Activated effector memory CD4-positive, alpha-beta T cell treated with anti-CD3 and anti-CD28 coated beads, Interleukin-2, amount 50 U/mL, for 16 hours (primary cell): ENCODE measurements at places on chromosomes 7 and 10.
A peak's percentile ranks its signal among the peaks of the same experiment; 100 is the strongest.

GRCh38 chr10:96714031-96714590 is 6.2 kb downstream of the PIK3AP1 start:
- DNase-seq = no peak

GRCh38 chr7:36639826-36640225 is 84.5 kb downstream of the AOAH start:
- DNase-seq = peak; percentile 66

GRCh38 chr7:88357294-88357693 is 50.6 kb upstream of the STEAP4 start:
- no peak for DNase-seq

GRCh38 chr10:37478381-37478780 is 353.0 kb downstream of the ANKRD30A start:
- no peak for DNase-seq

DNA sequence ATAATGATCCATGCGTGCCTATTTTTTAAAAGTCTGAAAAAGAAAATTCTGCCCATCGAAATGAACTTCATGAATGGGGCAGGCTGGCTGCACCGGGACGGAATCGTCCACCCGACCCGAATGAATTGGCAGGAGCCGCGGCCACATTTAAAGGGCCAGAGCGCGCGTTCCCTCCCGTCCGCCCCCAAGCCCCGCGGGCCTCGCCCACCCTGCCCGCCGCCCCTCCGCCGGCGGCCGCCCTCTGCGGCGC is 319 bp upstream of the GATA3 start:
- DNase-seq = no peak

- DNase-seq = no peak
Observed at GRCh38 chr10:45064998-45065397, 64.3 kb downstream of the ZNF22 start.

DNA sequence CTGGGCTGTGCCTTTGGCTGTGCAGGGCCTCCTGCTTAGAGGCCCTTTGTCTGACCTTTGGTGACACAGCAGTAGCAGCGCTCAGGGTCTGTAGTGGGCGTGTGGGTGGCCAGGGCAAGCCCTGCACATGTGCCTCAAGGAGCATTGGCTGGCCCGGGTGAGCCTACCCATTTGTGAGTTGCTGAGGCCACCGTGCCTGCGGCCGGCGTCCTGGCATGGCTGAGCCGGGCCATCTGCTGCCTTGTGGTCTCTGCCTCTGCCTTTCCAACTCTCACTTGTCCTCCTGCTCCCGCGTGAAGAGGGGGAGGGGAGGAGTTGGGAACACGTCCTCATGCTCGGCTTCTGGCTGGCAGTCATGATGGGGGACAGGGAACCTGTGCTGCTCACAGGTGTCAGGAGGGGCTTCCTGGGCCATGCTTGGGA is 9.2 kb upstream of the ORAI2 start:
- no peak for DNase-seq

DNA sequence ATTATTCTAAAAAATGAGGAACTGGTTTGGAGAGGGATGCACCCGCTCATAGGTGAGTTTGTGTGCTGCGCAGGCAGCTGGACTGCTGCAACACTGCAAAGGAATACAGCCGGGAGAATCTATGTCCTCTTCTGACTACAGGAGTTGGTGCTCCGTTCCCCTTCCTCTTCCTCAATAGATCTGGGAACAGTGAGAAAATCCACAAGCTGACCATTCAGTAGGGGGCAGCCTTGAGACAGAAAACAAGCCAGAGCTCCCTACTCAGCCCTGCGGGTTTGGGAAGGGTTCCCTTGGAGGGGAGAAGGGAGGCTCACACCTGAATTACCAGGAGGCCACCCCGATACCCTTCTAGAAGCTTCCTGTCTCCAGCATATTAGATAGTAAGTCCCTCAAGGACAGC is 87.3 kb upstream of the FOXI2 start:
- DNase-seq = no peak
